Activated CD8-positive, alpha-beta memory T cell treated with anti-CD3 and anti-CD28 coated beads for 1 hour (primary cell): ENCODE measurements at places on chromosomes 11 and 22.

DNA sequence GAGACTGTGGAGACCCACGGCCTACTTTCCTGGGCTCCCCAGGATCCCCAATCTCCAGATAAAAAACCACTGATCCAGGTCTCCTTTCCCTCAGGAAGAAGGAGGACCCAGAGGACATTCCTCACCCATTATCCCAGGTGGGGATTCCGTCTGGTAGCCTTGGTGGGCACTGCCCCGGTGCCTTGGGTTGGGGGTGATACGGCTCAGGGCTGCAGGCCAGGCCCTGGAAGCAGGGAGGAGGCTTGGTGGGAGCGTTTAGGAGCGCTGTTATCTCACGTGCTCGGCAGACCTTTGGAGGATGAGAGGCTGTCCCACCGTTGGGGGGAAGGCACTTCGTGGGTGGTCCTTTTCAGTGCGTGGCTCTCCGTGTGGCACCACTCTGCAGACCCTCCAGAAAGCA, 926.3 kb downstream of the BRD1 start:
- no peak for DNase-seq

GRCh38 chr22:50718352-50718709, 19.7 kb upstream of the ACR start:
- no peak for DNase-seq

GRCh38 chr11:64207256-64208085, 950 bp downstream of the FERMT3 start:
- peak; percentile 59 for DNase-seq

DNA sequence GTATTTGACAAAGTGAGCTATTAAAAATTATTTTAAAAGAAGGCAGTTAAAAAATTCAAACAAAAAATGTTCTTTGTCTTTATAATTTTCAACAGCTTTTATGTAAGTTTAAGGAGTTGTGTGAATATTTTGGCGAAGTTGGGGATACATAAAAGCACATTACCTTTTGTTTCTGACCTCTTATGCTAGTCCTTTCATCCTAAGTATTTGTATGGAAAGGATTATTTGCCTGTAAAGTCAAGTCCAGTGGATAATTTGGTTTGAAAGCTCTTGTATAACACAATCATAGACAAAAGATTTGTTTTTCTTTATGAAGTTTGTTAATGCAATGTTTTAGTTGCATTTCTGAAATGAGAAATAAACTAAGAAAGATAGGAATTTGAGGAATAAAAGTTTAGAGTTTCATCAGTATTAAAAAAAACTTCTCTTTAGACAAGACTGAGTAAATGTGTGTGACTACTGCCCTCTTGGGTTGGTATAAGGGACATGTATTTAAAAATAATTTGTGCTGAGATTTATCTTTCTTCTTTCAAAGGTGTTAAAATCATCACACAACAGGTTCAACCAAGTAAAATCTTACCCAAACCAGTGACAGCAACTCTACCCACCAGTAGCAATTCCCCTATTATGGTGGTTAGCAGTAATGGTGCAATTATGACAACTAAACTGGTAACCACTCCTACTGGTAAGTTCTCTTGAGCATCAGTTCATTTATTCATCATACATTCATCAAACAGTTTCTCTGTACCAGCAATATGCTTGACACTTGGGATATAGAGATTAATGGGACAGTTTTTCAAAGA, 68.2 kb downstream of the EMSY start:
- DNase-seq, result no peak

GRCh38 chr11:65317025-65317786, 2.5 kb downstream of the CDC42EP2 start:
- no peak for DNase-seq

DNA sequence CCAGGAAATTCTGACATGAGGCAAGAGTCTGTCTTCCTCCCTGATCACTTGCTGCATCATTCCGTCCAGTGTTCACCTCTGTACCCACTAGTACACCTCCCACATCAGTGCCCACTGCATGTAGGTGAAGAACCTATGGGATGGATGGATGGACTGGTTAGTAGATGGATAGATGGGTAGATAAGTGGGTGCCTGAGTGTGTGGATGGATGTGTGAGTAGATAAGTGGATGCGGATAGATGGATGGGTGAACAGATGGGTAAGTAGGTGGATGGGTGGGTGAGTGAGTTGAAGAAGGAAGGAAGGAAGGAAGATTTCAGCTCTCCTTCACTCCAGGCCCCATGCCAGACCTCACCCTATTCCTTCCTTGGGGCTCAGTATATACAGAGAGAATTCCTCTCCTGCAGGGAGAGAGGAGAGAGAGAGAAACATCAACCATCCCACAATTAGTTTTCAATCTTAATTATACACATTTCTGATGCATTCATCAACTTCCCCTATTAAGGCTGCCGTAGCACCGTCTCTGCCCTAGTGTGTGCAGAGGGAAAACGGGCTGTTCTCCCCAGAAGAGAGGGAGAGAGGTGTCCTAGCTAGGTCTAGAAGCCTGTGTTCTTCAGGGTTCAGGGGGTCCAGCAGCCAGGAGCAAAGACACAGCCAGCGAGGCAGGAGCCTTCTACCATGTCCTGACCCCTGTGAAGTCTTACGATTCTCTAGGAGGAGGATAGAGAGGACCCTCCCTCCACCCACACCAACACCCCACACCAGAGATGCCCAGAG, 125.3 kb downstream of the BUD13 start:
- DNase-seq, result no peak

DNA sequence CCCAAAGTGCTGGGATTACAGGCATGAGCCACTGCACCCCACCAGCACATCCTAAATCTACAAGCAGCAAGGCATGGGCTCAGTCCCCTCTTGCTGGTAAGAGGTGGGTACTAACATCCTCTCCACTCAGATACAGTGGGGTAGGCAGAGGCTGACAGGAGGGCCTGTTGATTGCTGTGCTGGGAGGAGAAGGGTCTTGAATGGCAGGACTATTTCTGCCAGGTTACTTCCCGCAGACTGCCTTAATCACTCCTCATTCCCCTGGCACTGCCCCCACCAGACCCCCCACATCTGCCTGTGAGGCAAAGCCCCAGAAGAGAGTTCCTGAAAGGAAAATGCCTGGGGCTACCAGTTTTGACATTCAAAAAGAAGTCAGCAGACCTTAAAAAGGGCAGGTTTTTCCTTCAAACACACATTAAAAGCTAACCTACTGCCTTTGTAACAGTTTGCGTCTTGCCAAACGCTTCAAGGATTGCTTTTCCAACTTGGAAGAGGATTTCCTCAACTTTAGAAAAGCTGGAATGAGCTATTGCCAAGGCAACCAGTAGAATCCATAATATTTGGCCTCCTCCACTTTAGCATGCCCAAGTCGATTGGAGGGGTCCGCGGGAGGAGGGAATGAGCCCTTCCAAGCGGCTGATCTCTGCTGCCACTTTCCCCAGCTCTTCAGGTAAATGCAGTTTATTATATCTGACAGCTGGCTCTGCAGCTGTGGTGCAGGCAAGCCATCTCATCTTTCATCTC, 62.0 kb downstream of the FDX1 start:
- no peak for DNase-seq

GRCh38 chr22:17633217-17633997, 4.9 kb upstream of the ATP6V1E1 start:
- DNase-seq, result no peak

GRCh38 chr11:82676483-82677094, 57.1 kb downstream of the FAM181B start:
- DNase-seq, result no peak

DNA sequence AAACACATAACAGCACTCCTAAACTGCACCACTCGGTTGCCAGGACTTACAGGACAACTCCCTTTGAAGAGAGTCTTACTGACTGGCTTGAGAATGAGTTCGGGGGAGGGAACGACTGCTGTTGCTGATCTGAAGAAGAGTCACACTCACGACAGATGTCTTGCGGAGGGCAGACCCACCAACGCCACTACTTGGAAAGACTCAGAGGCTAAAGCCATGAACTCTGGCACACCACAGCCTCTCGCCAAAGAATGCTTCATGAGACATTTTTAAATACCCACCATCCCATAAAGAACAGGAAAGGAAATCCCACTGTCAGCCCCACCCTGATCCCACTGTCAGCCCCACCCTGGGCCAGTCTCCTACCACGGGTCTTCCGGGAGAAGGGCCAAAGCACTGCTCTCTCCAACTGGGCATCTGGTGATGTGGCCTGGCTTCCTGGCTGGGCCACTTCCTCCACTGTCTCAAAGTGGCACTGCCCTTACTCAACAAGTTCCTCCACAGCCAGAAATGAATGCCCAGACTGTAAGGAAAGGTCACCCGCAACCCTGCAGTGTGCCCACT, 73.6 kb downstream of the MICAL3 start:
- no peak for DNase-seq

- DNase-seq, result no peak
Measured at GRCh38 chr11:72586321-72587090, 87.7 kb downstream of the PDE2A start.

- DNase-seq, result no peak
Measured at GRCh38 chr11:60056349-60056969, at the start of gene MS4A3. MS4A3 (plus strand) TSS chr11:60056665; CDS start chr11:60061161, 4,496 bp downstream.

- DNase-seq, result no peak
Measured at GRCh38 chr11:8265681-8266241, 2.1 kb upstream of the LMO1 start.

- DNase-seq, result no peak
Measured at GRCh38 chr22:32587449-32587848, 112.8 kb downstream of the FBXO7 start.

DNA sequence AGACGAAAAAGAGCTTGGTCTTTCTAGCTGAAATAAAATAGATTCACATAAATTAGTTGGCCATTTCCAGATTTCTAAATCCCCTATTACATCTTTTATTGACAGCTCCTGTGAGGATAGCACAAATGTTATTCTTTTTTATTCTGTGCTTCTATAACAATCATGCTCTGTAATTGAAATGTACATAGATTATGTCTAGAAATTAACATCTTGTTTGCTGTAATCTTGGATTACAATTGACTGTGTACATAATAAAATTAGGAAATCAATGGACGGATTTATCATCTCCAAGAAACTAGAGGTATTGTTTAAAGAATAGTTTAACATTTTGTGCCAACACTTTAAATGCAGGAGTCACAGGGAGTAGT, 31.2 kb downstream of the IMMP1L start:
- DNase-seq, result no peak

- no peak for DNase-seq
Measured at GRCh38 chr22:35921777-35922176, 106.8 kb downstream of the RBFOX2 start.

GRCh38 chr11:118912742-118913410, 12.8 kb downstream of the BCL9L start:
- DNase-seq, result no peak

DNA sequence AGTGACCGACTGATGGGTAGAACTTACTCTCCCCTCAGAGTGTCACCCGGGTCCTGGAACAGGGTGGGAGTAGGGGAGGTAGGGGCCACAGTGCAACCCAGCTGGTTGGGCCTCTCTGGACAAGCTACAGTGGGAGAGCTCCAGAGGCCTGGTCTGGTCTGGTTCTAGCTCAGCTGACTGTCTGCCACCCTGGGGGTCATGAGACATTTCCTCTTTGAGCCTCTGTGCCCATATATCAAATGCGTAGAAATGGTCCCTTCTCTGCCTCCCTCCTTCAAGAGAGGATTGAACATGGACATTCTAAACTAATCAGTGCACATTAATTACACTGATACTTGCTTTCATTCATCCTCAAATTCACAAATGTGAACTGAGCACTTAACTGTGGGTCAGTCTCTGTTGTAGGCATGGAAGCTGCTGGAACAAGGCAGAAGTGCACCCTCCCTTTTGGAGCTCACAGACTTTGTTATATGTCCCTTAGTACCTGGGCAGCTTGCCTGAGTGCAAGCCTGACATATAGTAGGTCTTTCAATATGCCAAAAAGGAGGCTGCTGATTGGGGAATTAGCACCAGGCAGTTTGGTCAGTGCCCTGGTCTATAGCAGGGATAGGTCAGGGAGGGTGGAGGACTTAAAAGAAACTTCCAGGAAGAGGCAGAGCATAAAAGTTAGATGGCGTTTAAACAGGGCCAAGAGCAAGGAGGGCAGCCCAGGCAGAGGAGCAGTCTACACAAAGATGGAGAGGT, 25.7 kb downstream of the ARHGEF17 start:
- no peak for DNase-seq

GRCh38 chr11:131808470-131808869, 438.1 kb downstream of the NTM start:
- no peak for DNase-seq

DNA sequence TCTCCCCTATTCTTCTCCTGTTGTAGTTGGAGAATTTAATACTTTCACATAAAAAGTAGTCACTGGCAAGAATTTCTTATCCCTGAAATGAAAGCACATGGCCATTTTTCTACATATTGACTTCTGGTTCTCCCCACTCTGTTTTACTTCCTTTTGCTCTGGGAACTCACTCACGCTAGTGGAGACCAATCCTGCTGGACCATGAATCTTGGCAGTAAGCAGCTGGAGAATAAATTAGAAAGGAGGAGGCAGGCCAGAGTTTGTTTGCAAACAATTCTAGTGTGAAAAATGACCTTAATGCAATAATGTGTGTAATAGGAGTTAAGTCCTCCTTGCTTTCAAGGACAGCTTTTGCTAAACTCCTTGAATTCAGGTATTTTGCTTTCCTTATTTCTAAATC, 412.3 kb upstream of the CHORDC1 start:
- DNase-seq, result no peak

GRCh38 chr11:82229341-82229740, 504.3 kb downstream of the FAM181B start:
- no peak for DNase-seq

- no peak for DNase-seq
Measured at GRCh38 chr11:2306877-2307500, 5.2 kb downstream of the TSPAN32 start.

- no peak for DNase-seq
Measured at GRCh38 chr11:71331631-71332030, 79.3 kb upstream of the SHANK2 start.

DNA sequence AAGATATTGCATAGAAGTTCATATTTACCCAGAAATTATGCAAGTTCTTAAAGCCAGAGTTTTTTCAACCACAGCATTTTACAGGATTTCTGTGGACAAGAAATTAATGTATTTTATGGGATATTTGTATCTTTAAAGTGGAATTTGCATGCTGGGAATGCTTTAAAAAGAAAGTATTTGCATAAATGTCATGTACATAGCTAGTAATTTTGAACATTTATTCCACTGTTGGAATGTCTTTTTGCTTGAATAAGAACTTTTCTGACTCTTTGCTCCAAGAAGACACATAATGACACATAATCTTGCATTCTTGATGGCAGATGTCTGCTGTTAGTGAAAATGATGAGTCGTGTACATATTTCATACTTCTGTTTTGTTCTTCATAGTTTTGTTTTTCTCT, 66.6 kb downstream of the ATXN10 start:
- no peak for DNase-seq
